Right ventricle myocardium superior (tissue), 1 donor: ENCODE measurements at places on chromosomes 13 and 19. TPM values are rescaled to one million over a fixed set of nuclear protein-coding genes. Genes with fewer than 3 reads are reported as not detected.

KLK2 gene
- not detected for total RNA-seq

DNA sequence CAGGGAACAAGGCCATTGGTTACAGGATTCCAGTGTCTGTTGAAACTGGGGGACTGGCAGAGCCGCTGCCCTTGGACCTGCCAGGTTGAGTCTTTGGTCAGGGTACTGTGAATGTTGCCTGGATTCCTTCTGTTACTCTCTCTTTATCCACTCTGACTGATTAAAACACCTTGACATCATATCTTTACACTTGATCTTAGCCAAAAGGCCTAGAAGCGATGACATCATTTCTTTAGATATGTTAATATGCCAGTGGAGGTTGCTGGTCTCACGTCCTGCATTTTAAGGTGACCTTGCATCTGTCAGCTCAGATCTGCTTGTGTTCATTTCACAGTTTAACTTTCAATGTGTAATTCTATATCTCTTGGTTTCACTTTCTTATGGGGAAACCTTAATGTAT is 9.2 kb downstream of the GPATCH1 start:
- DNase-seq: no peak

- no peak for DNase-seq
Measured at GRCh38 chr19:16945364-16945714, 56.5 kb downstream of the F2RL3 start.

ZNF726 gene
- 0.32 TPM for total RNA-seq

GRCh38 chr19:50322234-50322633 is 6.9 kb downstream of the KCNC3 start:
- DNase-seq: no peak

CYP2A7 gene
- not detected for total RNA-seq

COLGALT1 gene
- total RNA-seq: 29.9 TPM

DNA sequence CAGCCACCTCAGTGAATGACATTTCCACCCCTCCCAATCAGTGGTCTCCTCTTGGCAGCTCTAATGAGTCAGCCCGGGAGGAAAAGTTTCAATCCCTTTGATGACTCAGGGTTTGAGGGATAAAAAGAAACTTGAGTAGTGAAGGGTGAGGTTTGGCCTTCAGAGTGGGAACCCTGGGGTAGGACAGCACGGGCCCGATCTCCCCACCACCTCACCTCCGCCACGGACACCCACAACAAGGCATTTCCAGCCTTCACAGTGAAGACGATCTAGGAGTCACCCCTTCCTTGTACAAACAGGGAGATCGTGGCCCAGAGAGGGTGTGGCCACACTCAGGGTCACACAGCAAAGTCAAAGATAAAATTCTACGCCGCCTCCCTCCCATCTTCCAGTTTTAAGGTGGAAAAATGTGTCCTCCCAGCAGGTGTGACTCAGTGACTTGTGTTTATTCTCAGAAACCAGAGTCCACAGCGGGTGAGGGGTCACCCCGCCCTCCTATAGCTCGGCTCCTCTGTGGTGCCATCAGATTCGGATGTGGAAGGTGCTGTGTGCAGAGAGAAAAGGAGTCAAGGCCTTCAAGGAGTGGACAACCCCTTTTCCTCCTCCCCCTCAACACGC is 12.3 kb downstream of the CIB3 start:
- no peak for DNase-seq

DNA sequence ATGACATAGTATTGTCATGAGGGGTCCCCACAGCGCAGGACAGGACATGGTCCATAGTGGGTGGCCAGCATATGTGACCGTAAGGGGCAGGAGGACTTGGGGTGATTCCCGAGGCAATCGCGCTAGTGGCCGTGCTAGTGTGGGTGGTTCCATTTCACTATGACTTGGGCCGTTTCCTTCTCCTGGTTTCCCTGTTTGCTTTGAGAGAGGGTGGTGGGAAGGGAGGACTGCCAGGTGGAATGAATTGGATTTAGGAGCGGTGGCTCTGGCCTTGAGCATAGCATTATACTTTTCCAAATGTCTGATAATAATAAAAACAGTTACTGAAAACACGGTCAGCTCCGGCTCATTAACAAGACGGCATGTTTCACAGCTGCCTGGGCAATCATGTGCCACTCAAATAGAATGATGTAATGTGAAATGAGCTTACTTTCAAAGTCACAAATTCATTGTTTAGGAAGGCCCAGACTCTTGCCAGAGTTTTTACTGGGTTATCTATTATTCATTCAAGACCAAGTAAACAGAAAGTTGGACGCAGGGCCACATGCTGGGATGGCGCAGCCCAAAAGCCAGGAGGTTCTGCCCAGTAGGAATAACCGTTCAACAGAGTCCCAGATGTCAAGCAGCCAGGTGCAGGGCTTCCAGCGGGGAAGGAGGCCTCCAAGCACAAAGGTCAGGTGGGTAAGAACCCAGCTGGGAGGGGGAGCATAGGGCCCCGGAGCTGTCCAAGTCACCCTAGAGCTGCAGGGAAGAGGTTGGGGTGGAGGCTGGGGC is 19.6 kb upstream of the SLC15A1 start:
- DNase-seq: no peak
